ENCODE measurements at places on chromosomes 13 and 19.

GRCh38 chr13:39760521-39760920 is 105.1 kb downstream of the COG6 start:
- DNase-seq, result no peak

GRCh38 chr13:30915691-30916541 is 9.8 kb downstream of the MEDAG start:
- DNase-seq, result peak; percentile 41

GRCh38 chr13:86906127-86906874 is 764.9 kb upstream of the SLITRK5 start:
- DNase-seq, result no peak

DNA sequence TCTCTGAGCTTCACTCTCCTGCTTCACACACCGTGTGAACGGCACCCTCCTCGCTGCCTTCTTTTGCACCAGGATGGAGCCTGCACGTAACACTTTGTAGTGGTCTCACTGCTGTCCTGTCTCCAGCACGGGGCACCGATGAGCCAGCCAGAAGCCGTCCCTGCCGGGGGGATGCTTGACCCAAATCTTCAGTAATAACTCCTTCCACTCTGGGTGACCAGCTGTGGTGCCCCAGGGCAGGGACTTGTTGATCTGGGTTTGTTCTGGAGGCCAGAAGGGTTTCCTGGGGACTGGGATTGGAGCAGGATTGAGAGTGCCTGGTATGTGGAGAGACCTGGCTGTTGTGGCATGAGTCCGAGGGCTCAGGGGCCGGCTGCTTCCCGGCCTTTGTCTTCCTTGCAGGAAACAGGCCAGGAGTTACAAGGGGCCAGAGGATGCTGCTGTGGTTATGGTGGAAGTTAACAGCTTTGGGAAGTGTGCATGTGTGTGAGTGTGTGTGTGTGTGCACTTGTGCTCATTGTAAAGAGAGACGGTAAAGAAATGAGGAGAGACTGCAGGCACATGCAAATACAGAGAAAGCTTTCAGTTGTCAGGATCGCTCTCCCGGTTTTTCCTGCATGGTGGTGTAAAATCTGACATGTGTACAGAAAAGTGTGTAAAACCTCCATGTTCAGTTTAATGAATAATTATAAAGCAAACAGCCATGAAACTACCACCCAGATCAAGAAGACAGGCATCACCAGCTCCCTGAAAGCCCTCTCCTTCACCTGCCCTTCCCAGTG is 18.9 kb downstream of the PAK4 start:
- peak; percentile 27 for DNase-seq

DNA sequence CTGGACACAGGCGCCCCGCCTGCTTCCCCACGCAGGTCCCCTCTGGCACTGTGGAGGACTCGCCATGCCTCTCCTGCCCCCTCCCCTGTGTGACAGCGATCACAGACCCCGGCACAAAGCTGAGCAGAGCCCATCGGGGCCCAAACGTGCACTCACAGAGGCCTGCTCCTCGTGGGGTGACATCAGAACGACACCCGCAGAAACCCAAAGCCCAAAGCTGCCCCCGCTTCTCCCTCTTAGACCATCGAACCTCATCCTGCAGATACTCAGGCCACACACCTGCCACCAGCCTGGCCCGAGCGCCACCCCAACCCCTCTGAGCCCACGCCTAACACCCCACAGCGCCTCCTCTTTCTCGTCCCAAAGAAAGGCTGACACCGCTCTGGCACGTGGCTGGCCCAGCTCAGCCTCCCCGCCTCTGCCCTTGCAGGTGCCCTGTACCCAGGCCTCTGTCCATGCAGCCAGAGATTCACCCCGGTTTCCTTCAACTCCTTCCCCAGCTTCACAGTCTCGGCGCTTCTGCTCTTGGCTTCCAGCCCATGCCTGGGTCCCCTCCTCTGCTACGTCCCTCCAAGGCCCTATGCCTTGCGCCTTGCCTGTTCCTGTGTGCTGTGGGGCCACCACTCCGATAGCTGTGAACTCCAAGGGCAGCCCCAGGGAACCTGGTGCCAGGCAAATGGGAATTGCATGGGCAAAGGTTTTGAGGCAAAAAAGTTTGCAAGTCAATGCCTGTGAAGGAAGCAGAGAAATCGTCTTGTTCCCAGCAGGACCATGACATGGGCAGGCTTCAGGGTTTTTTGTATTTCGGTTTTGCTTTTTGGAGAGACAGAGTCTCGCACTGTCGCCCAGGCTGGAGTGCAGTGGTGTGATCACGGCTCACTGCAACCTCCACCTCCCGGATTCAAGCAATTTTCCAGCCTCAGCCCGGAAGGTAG is 831 bp upstream of the CBARP start:
- DNase-seq, result no peak

- DNase-seq, result no peak
These were observed 521.5 kb upstream of the HTR2A start for GRCh38 chr13:47418206-47418920.

DNA sequence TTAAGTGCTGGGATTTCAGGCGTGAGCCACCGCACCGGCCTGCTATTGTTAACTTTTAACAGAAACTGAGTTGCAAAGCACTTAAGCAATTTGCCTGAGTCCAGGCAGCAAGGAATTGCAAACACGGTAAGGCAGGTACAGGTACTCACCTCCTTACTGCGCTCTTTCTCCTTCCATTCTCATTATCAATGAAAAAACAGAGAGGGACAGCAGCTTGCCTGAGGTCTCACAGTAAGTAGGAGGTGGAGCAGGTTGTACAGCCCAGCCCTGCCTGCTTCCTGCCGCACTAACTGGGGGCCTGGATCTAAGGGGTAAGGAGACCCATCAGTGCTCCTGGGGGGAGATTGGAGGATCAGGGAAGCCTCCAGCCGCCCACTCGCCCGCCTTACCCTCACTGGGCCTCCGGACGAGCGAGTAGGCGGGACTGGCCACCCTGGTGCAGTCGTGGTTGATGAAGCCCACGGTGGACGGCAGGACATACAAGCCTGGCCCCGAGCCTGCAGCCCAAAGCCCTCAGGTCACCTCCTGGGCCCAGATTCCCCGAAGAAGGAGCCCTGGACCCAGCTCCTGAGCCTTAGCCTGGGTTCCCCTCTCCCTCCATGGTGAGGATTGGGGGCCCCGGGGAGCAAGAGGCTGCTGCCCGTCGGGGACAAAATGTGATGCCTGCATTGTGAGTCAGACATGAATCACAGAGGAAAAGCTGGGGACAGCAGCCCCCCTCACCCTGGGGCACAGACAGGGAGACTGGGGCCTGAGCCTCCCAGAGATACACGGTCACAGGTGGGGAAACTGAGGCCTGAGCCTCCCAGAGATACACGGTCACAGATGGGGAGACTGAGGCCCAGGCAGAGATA is 11.4 kb upstream of the SHC2 start:
- peak; percentile 15 for DNase-seq

GRCh38 chr19:38193445-38193844 is 30.6 kb downstream of the DPF1 start:
- no peak for DNase-seq

DNA sequence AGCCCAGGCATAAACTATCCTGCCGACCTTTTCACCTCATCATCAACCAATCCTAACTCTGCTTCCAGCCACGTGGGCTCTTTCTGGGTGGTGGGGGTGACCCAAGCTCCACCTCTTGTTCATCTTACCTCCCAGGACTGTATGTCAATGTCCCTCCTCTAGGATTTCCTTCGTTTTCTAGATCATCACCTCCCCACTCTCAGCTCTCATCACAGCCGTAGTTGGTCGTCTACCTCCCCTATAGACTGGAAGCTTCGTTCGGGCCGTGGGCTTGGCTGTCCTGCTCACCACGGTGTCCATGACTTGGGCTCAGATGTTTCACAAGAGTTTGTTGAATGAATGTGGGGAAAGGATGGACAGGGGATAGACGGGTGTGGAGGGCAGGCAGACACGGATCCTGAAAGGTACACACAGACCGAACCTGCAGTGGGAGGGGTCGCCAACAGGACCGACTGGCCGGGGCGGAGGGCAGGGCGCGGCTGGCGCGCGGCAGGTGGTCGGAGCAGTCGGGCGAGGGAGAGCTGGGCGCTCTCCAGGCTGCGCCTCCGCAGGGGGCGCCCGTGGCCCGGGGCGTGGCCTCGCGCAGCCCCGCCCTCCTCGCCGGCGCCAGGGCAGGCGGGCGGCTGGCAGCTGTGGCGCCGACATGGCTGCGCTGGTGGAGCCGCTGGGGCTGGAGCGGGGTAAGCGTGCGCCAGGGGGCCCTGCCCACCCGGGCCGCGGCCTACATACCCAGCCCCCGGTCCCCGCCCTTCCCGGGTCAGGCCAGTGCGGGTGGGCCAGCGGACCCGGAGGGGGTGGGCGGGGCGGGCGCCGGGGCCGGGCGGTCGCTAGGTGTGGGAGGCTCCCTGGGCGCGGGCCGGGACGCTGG is at the start of gene LIN7B:
Gene LIN7B, plus strand, starts transcription at position 609 of the 868 bp plus-strand sequence. Its CDS starts 35 bp downstream, at position 644.
- DNase-seq, result peak; percentile 76

- DNase-seq, result no peak
These were observed 145.6 kb upstream of the KLHL1 start for GRCh38 chr13:70253834-70254233.

- no peak for DNase-seq
These were observed 46.7 kb upstream of the ZNF835 start for GRCh38 chr19:56718231-56718630.
